ENCODE measurements at places on chromosomes 5 and 9. TPM values are rescaled to one million over a fixed set of nuclear protein-coding genes. Genes with fewer than 3 reads are reported as not detected.

Gene ZNF346
- 14.9 TPM for total RNA-seq

Gene FAXDC2
- 11.3 TPM for total RNA-seq

Gene SPATA31A6
- total RNA-seq: not detected

Gene TMC1
- not detected for total RNA-seq

DNA sequence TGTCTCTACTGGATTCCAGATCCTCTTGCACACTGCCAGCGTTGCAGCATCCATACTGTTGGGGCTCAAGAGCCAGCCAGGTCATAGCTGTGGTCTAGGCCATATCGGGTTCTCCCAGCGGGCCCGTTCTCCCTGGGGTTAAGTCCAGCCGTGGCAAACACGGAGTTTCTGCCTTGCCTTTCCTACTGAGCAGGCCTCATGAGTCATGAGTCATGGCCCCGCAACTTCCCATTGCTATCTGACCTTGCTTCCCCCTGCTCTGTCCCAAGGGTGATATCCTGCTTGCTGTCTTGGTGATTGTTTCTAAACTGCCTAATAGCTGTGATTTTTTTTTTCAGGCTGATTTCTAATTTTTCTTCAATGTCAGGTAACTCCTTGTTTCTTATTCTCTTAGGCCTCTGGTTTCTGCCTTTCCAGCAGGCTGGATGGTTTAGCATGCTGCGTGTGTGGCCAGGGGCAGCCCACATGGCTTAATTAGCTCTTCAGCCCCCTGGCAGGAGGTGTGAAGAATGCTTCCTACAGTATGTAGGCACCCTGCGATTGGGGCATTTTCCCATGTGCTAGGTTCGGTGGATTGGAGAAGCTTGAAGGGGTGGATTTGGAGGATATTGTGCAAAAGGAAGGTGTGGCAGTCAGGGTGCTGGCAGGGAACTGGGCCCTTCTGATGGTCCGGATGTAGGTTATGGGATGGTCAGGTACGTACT lies 18.7 kb downstream of the DAPK1 start:
- DNase-seq: peak; percentile 49

GRCh38 chr5:138109463-138110265 lies 25.8 kb downstream of the WNT8A start:
- peak; percentile 55 for DNase-seq

Data from fibroblast of lung (primary cell).